ENCODE measurements at places on chromosomes 7 and 10. TPM values are rescaled to one million over a fixed set of nuclear protein-coding genes. Genes with fewer than 3 reads are reported as not detected.

The GBX1 gene
- total RNA-seq: not detected

The MYO1G gene
- 371 TPM for total RNA-seq

DNA sequence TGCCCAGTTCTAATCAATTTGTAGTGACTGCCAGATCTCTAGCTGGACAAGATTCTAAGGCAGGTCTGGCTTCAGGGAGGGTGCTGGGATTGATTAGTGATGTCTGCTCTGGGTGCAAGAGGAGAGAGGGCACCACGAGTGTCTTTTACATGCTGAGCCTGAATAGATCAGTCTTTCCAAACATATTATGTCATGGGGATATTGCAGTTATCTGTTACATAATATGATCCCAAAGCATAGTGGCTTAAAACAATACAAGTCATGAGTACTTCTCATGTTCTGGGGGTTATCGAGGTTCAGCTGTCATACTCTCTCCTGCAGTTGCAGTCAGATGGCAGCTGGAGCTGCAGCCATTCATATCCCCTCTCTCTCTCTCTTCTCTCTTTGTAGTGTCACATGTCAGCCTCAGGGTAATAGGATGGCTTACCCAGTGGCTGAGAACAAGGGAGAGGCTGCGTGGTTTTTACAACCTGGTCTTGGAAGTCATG lies 26.0 kb downstream of the SLC29A3 start:
- H3K27me3 ChIP-seq: no peaks in the 10 kb centered on the region
- H3K36me3 ChIP-seq: no peaks in the 10 kb centered on the region
- H3K4me1 ChIP-seq: peaks cover 6% of the 10 kb centered on the region
- no peak overlapping the region for H3K27ac ChIP-seq

DNA sequence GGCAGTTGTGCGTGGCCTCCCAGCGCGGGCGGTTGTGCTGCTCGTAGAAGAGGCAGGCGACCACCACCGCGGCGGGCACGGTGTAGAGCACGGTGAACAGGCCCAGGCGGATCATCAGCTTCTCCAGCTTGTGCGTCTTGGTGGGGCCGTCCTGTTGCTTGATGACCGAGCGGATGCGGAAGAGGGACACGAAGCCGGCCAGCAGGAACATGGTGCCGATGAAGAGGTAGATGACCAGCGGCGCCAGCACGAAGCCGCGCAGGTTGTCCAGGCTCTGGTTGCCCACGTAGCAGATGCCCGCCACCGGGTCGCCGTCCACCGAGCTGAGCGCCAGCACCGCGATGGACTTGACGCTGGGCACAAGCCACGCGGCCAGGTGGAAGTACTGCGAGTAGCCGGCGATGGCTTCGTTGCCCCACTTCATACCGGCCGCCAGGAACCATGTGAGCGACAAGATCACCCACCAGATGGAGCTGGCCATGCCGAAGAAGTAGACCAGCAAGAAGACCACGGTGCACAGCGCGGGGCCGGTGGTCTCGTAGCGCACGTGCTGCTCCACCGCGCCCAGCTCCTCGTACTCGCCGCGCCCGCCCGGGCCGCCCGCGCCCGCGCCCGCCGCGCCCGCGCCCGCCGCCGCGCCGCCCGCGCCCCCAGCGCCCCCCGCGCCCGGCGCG lies 2.2 kb downstream of the FZD8 start:
- no peaks in the 10 kb centered on the region for H3K36me3 ChIP-seq
- H3K27me3 ChIP-seq: peaks cover 20% of the 10 kb centered on the region
- no peak overlapping the region for H3K27ac ChIP-seq
- peaks cover 35% of the 10 kb centered on the region for H3K4me1 ChIP-seq

DNA sequence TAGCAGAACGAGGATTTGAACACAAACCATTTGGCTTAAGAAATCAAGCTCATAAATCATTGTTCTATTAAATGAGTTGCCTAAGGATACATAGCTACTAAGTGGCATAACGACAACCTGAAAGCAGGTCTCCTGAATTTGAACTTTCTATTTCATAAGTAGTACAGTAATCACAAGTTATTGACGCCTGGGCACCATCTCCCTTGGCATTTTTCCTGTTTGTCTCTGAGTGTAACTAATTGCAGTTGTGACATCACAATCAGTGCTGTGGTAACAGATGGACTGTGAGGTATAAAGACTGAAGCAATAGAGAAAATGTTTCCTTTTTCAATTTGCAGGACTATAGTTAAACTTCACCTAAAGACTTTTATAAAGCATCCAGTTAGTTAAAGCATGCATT lies 6.4 kb upstream of the CSTF2T start:
- no peaks in the 10 kb centered on the region for H3K36me3 ChIP-seq

DNA sequence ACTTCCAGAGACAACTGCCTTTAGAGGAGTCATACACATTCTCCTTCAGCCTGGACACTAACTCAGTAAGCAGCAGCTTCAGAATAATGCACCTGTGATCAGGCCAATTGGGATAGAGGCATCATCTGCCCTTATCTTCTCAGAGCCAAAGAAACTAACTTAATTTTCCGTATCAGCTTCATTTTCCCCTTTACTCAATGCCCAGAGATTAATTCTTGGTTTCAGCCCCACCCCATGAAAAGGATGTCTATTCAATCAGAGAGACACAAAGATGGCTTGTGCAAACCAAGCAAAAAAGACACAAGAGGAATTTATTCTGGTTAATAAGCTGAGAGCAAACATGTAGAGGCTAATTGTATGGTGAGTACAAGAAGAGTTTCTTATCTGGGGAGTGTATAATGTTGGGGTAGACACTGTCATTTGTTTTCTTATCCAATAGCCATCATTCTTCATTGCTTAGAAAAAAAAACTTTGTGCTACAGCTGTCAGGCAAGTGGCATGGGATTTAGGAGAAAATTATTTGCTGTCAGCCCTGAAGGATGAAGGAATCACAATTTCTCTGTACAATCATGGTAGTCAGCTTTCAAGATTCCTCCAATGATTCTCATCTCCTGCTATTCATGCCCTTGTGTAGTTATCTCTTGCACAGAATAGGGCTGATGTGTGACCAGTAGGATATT lies 38.7 kb upstream of the CCSER2 start:
- no peaks in the 10 kb centered on the region for H3K36me3 ChIP-seq
- no peak for DNase-seq
- no peaks in the 10 kb centered on the region for H3K4me1 ChIP-seq
- H3K27me3 ChIP-seq: no peaks in the 10 kb centered on the region
- H3K4me3 ChIP-seq: no peak overlapping the region
